ENCODE measurements at places on chromosomes 3 and 15. TPM values are rescaled to one million over a fixed set of nuclear protein-coding genes. Genes with fewer than 3 reads are reported as not detected.

GRCh38 chr15:94286583-94286982, 55.2 kb downstream of the MCTP2 start:
- no peak for DNase-seq

DNA sequence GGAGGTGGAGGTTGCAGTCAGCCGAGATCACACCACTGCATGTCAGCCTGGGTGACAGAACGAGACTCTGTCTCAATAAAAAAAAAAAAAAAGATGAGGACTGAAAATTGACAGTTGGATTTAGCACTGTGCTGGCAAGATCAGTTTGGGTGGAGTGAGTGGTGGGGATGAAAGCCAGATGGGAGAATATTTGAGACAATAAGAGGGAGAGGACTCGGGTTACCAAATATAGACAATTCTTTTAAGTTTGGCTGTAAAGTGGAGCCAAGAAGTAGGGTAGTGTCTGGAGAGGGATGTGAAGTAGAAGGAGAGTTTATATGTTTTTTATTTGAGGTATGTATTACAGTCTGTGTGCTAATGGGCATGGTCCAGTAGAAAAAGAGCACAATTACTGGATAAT, 20.4 kb downstream of the TMOD3 start:
- no peak for DNase-seq

- no peak for DNase-seq
These were observed 1071.6 kb downstream of the PLOD2 start for GRCh38 chr3:145089337-145089736.

- DNase-seq = no peak
These were observed 2.2 kb downstream of the STRA6 start for GRCh38 chr15:74200412-74200815.

GRCh38 chr3:142460689-142461088, 12.9 kb upstream of the XRN1 start:
- no peak for DNase-seq

GRCh38 chr3:149495581-149496125, 21.2 kb downstream of the TM4SF4 start:
- no peak for DNase-seq

- DNase-seq = no peak
These were observed 159.0 kb upstream of the TSC22D2 start for GRCh38 chr3:150248888-150249681.

DNA sequence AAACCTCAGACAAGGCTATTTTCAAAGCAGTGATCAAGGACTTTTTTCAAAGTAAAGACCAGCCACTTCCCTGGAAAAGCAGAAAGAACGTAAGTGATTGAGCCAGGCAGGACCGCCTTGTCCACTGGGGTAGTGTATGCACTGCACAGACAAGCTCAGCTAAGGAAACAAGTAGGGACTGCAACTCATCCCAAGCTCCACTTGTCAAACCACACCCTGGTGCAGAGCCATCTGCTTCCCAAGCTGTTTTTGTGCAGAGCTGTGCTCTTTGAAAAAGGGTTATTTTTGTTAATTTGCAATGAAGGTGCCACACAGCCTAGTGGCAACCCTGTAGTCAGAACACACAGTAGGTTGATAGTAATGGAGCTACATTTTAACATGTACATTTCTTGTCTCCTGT, 193.3 kb downstream of the ADAMTS9 start:
- DNase-seq = no peak

NEK10 gene
- total RNA-seq = 10.3 TPM

STRA6 gene
- 0.22 TPM for total RNA-seq

ACTL6A gene
- total RNA-seq = 15.9 TPM

BNC1 gene
- total RNA-seq = 5.4 TPM
